ENCODE measurements at places on chromosomes 2 and 18.

DNA sequence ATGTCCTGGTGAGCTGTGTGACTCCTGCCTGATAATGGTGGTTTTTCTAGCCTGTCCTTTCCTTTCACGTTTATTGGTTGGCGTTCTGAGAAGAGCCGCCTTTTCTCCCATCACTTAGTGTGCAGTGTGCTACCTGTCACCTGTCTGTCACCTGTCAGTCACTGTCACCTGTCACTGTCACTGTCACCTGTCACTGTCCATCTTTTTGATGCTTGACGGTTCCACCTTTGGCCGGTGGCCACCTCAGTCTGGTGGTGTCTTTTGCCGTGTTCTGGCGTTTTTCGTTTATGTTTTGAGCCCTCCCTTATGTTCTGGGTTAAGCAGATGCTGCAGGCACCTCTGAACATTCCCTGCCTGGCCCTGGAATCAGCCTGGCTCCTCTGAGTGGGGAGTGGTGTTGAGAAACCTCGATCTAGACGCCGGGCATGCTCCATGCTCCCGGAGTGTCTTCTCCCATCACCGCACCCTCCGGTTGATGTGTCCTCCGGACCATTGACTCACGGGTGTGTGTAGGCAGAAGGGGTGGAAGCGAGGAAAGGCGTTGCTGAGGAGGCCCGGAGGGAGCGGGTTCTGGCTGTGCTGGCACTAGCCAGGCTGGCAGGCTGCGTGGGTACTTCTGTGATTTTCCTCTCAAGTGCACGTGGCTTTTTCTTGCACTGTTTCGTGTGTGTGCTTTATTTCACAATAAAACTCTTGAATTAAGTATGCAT lies 20.7 kb downstream of the DTYMK start:
- DNase-seq: no peak

GRCh38 chr2:31238126-31238905 lies 4.4 kb downstream of the EHD3 start:
- DNase-seq: no peak

DNA sequence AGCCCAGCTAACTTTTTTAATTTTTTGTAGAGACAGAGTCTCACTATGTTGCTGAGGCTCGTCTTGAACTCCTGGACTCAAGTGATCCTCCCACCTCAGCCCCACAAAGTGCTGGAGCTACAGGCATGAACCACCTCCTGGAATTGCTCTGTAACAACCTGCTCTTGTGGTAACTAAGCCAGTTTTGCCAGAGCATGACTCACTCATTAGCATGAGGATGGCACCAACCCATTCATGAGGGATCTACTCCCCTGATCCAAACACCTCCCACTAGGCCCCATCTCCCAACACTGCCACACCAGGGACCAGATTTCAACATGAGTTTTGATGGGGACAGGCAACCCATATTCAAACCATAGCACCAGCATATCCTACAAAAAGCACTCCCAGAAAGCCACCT lies 348.9 kb upstream of the RAB12 start:
- no peak for DNase-seq

DNA sequence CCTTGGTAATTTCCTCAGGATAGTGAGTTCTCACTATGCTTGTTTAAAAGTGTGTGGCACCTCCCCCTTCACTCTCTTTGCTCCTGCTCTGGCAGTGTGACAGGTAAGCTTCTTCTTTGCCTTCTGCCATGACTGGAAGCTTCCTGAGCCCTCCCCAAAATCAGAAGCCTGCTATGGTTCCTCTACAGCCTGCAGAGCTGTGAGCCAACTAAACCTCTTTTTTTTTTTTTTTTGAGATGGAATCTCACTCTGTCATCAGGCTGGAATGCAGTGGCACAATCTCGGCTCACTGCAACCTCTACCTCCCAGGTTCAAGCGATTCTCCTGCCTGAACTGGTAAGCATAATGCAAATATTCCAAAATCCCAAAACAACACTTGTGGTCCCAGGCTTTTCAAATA lies 80.0 kb downstream of the SOWAHC start:
- no peak for DNase-seq

DNA sequence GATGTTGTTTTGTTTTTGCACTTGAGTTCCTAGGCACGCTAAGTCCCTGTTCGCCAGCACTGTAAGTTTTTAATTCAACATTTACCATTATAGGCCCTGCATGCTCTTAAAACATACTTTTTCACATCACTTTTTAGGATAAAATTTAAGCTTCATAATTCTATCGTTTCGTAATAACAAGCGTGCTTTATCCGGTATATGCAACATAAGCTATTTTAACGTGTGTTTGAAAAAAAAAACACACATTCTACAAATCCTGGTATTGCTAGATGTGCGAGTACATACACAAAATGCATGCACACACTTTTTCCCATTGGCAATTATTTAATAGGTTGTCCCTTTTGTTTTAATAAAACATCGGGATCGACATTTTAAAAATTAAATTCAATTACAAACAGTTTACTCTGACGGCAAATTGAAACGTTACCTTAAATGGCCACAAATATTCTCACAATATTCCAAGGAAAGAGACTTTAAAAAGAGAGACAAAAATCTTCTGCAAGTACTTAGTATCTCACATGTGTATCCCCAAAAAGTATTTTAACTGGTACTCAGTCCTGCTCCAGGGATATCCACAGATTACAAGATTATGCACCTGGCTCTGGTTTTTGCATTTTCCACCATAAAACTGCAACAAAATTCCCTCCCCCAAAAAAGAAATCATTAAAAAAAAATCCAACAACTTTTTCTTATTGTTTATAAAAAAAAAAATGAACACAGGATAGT lies 1.0 kb upstream of the TCF4 start:
- peak; percentile 13 for DNase-seq

DNA sequence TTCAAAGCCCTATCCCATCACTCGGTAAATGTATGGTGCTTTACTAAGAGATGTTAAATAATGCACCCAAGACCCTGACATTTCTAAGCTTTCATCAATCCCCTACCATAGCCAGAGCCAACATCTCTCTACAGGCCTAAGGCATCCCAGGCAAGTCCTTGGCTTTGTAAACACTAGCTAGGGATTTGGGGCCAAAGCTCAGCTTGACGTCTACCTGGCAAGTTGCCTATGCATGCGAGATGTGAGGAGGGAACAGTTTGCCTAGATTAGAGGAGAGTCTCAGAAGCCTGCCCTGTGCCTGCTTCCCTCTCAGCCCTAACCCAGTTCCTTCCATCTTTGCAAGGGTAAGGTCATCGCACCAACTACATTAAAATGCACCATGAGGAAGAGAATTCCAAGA lies 221.5 kb upstream of the NCKAP5 start:
- DNase-seq: no peak

DNA sequence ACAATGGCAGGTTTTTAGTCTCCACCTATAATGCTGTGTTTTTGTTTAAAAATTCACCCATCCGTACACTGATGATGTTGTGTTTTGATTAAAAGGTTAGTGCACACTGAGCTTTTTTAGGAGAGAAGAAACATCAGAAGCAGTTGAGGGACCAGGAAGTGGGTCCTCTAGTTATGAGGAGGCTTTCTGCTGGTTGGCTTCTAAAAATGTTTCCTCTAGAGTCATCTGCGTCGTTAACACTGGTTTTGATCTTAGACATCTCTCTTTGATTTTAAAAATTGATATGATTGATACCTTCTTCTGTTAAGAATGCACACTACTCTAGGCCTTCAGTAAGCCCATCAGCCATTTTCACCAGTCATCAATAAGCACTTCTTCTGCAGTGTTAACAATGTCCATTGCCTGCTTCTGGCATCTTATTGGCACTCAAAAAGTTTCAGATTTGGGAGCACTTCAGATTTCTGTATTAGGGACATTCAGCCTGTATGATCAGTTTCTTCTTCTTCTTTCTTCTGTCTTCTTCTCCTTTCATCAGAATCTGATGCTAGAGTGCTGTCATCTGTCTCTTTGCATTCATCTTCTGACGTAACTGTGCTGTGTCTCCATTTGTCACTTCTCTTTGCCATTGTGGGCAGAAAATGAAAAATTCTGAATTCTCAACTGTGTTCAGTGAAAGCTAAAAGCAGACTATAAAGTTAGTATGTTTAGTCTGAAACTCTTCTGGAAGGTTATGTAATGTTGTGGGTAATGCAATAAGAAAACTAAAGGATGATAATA lies 56.3 kb downstream of the PHLPP1 start:
- no peak for DNase-seq

GRCh38 chr18:13235981-13236380 lies 17.4 kb downstream of the LDLRAD4 start:
- DNase-seq: no peak

DNA sequence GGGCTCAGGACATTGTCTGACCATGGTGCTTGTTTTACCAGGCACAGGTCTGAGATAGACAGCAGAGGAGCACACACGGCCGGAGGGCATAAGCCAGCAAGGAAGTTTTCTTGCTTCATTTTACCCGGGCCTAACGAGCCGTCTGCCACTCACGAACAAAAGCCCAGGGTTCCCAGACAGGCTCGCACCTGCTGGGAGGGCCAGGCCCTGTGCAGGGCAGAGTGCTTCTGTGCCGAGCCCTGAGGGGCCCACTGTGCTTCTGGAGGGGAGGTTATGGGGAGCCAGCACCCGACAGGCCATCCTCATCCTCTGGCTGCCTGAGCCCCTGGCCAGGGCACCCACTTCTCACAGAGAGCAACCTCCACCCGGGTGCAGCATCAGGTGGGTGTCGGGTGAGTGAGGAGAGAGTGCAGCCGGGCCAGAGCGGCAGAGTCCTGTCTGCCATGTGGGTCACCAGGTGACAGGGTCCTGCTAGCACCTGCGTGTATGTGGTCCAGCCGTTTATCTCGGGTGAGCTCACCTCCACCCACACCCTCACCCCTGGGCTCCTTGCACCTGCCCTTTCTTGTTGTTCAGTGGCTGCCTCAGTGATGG lies 297.9 kb downstream of the NDUFA10 start:
- no peak for DNase-seq

GRCh38 chr2:86135653-86136052 lies 29.6 kb downstream of the PTCD3 start:
- no peak for DNase-seq
